ENCODE measurements at places on chromosomes 16 and 17. TPM values are rescaled to one million over a fixed set of nuclear protein-coding genes. Genes with fewer than 3 reads are reported as not detected.

Gene DLG4
- total RNA-seq: 23.5 TPM

Gene C17orf113
- 0.33 TPM for total RNA-seq

Gene TRPV3
- not detected for total RNA-seq

Gene WFDC1
- total RNA-seq: not detected

Gene CCR7
- total RNA-seq: not detected

Gene MYBBP1A
- total RNA-seq: 85.3 TPM

Gene SKAP1
- 0.65 TPM for total RNA-seq

Gene ABCA9
- 8.5 TPM for total RNA-seq

Gene NGFR
- total RNA-seq: not detected

Gene UNC119
- total RNA-seq: 23.1 TPM

Gene CARD14
- not detected for total RNA-seq

Gene PMP22
- total RNA-seq: 30.7 TPM
